Activated T-helper 1 cell treated with Interleukin-2 at 50 U/mL for 16 hours (primary cell): ENCODE measurements at places on chromosomes 13 and 19.

DNA sequence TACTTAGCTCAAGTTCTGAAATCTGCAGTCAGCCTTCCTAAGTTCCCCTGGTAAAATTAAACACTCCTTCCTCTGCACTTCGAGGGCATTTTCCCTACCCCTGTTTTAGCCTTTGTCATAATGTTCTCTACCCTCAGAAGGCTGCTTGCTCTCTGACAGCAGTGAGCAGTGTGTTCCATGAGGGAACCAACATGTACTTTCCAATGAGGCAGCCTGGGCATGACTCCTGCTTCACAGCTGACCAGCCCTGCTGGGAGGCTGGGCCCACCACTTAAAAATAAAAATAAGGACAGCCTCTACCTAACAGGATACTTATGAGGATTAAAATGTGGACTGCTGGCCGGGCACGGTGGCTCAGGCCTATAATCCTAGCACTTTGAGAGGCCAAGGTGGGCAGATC, 26.4 kb downstream of the RUBCNL start:
- no peak for DNase-seq

DNA sequence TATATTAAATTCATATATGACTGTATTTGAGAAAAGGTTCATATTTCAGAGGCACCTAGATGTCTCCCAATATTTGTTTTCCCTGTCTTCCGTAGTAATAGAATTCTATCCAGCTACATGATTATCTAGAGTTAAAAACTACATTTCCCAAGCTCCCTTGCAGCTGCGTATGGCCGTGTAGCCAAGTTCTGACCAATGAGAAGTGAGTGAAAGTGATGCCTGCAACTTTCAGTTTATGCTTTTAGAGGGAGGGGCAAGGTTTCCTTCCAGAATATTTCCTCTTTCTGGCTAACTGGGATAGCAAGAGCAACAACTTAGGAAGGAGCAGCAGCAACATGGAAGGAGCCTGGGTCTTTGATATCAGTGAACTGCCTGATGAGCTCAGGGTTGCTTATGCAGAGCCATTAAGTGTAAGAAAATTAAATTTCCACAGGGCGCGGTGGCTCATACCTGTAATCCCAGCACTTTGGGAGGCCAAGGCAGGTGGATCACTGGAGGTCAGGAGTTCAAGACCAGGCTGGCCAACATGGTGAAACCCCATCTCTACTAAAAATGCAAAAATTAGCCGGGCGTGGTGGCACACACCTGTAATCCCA, 23.2 kb upstream of the CYP2A13 start:
- no peak for DNase-seq

DNA sequence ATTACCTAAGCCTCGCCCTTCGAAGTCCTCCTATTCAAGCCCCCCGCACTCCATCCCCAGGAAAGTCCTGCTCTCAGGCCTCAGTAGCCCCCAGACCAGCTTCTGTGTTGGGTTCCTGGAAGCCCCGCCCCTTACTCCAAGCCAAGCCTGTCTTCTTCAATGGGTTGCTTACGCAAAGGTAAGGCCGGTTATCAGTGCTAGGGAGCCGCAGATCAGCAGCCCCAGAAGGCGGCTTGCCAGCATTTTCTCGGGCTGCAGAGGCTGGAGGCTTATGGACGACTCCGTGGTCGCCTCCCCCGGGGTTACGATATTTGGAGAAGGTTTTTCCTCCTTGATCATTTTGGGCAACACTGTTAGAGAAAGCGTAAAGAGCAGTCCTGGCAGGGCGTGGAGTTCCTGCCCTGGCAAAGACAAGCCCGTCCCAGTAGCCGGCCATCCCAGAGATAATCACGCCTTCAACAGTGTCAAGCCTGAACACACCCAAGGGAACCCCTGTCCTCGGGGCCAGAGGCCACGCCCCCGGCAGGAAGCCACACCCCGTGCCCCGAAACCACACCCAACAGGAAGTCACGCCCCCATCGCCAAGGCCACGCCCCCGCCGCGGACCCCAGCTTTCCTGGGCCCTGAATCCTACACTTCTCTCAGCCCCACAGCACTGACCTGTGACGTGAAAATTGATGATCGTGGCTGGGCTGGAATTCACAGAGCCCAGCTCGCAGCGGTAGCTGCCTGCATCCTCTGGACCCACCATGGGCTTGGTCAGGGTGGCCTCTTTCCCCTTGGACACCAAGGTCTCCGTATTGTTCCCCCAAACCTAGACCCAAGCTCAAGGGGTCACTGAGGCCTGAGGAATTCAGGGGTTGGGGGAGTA, 954 bp upstream of the RASIP1 start:
- DNase-seq: no peak

DNA sequence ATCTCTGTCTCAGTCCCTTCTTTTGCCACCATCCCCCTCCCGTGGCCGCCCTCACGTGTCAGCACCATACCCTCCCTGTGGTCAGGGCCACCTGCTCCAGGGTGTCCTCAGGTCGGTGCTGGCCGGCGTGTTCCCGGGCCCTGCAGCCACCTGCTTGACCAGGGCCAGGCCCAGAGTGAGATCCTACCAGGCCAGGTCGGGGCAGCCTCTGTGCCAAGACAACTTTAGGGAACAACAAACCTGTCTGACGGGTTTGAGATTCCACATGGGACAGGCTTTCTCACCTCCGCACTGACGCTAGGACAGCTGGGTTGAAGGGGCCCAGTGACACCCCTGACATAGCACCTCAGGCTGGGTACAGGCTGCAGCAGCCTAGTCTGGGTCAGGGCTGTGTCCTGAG, 7.5 kb upstream of the SBNO2 start:
- DNase-seq: no peak

DNA sequence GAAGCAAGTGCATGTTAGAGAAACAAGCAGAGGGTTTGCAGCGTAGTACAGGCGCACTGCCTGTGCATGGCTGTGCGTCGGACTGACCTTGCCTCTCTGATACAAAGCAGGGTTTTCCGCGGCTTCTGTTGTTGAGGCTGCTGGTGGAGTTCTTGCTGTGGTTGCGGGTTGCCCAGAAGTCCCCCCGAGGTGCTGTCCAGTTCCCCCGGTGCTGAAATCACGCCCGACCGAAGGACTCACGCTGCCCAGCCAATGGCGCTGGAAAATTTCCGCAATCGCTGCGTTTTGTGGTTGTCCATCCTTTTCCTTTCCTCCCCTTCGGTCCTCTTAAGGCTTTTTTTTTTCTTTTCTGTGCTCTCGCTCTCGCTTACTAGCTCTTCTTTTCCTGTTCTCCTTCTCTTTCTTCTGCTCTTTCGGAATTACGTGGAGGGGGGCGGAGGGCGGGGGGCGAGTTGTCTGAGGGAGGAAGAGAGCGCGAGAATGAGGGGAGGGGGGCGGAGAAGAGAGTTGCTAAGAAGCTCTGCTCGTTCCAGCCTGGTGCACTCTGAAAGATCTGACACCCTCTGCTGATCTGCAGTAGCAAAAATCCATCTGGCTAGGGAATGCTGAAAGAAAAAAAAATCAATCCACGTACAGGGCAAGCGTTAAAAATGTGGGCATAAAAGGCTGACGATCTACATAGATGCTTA, at the start of gene SLITRK1:
TSS of gene SLITRK1 (minus strand) at position 558 of the 689 bp plus-strand sequence. CDS start 967 bp downstream, outside the sequence.
- no peak for DNase-seq

- DNase-seq: no peak
Measured at GRCh38 chr13:29810145-29810742, 40.2 kb downstream of the UBL3 start.

GRCh38 chr13:39095500-39095899, 57.2 kb downstream of the NHLRC3 start:
- DNase-seq: no peak
